Cortex of kidney (tissue), 1 donor: ENCODE measurements at places on chromosomes 6 and 20.

DNA sequence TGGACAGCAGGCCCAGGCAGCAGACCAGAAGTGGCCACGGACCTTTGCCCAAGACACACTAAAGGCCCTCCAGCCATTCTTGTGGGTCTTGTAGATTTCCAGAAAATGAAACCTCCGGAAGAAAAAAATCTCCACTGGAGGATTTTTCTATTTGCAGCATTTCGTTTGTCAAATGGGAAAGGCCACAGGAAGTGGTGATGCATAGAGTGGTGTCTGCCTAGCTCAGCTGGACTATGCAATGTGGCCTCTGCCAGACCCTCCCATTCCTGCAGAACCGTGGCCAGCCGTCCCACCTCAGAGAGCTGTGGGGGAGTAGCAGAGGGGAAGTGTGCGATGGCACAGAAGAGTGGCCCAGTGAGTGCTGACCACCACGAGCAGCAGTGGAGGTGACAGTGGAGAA is 24.0 kb upstream of the INSM1 start:
- DNase-seq, result no peak

GRCh38 chr6:37298958-37299357 is 41.0 kb upstream of the TMEM217 start:
- no peak for DNase-seq

GRCh38 chr20:51609251-51609650 is 66.7 kb upstream of the NFATC2 start:
- no peak for DNase-seq

DNA sequence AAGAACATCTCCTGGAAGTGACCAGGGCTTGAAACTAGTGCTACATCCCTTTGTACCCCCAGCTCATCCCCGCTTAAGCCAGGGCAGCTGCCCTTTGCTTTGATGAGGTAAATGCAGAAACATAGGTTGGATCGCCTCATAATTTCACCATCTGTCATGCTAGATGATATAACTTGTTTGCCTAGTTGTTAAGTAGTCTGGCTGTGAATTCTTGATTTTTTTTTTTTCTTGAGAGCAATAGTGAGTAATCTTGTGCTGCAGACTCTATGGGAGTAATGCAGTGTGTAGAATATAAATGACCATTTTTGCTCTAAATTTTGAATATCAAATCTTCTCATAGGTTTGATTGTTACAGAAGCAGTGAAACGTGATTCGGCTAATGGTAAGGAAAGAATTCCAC is 4.1 kb downstream of the TRDN start:
- DNase-seq, result no peak

GRCh38 chr6:42410861-42411260 is 40.9 kb downstream of the TRERF1 start:
- DNase-seq, result no peak

- DNase-seq, result no peak
Observed at GRCh38 chr6:99434702-99435530, 9.8 kb upstream of the PNISR start.

- no peak for DNase-seq
Observed at GRCh38 chr20:297925-298775, 780 bp downstream of the ZCCHC3 start.

GRCh38 chr20:10739566-10739965 is 65.8 kb upstream of the JAG1 start:
- DNase-seq, result no peak

DNA sequence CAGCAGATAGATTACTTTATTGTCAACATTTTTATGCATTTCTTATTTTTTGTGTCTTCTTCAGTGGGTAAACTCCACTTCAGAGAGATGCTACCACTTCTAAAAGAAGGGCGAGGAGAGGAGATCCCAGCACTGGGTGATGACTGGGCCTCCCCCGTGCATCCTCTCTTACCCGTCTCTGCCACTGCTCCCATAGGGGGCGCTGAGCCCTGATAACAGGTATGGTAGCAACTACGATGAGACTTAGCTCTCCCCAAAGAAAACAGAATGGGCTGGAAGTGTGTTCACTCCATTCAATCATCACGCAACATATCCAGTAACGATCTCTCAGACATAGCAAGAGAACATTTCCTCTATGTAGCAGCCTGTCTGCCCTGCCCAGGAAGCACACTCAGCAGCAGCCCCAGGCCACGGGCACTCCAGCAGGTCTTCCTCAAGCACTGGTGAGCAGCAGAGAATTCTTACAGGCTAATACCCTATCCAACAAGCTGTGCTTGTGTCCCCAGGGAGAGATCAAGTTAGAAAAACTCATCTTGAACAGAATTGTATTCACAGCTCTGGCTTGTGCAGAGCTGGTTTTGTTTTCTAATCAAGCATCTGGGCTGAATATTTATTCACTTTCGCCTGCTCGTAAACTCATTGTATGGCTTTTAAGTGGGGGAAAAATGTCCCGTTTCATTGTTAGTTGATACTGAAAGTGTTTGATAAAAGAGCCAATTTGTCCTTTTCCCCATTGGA is 533.1 kb upstream of the CDH4 start:
- DNase-seq, result no peak

- DNase-seq, result no peak
Observed at GRCh38 chr6:101585501-101585900, 192.0 kb downstream of the GRIK2 start.

DNA sequence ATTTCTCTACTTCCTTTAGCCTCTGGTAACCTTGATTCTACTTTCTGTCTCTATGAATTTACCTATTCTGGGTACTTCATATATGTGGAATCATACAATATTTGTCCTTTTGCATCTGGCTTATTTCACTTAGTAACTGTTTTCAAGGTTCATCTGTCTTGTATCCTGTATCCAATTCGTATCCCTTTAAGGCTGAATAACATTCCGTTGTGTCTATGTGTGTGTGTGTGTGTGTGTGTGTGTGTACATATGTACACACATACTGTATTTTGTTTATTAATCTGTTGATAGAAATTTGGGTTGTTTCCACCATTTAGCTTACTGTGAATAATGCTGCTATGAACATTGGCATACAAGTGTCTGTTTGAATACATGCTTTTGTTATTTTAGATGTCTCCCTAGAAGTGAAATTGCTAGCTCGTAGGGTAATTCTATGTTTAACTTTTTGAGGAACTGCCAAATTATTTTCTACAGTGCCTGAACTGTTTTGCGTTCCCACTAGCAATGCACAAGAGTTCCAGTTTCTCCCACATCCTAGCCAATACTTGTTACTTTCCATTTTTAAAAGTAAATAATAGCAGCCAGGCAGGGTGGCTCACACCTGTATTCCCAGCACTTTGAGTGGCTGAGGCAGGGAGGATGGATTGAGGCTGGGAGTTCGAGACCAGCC is 17.7 kb downstream of the SENP6 start:
- DNase-seq, result no peak

DNA sequence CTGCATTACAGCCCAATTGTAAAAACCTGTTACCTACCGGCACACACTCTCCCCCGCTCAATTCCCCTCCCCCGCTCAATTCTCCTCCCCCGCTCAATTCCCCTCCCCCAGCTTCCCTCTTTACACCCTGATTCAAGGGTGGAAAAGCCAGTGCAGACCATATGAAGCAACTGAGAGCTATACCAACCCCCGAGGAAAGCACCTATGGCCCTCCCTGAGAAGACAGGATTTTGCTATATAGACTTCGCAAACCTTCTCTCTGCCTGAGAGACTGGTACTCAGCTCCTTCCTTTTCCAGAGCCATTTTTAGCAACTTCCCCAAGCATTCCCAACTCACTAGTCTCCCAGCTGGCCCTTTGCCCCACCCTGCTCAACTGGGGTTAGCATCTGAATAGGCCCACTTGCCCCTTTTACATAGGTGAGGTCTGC is 7.6 kb downstream of the GNAS-AS1 start:
- DNase-seq, result no peak

DNA sequence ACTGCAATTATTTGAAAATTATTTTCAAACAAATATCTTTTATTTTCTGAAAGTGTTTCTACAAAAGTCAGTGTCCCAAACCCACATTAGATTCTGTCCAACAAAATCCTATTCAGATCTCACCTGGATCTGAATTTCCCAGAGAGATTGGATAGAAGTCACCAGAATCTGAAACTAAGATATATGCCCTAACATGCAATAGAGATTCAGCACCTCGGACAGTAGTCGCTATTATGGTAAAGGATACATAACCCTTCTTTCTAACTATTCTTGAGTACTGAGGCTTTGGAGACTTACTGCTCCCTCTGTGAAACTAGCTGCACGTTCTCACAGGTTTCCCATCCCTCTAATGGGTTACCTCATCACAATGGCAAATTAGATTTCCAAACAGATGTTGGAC is 151.4 kb downstream of the ID4 start:
- DNase-seq, result no peak

DNA sequence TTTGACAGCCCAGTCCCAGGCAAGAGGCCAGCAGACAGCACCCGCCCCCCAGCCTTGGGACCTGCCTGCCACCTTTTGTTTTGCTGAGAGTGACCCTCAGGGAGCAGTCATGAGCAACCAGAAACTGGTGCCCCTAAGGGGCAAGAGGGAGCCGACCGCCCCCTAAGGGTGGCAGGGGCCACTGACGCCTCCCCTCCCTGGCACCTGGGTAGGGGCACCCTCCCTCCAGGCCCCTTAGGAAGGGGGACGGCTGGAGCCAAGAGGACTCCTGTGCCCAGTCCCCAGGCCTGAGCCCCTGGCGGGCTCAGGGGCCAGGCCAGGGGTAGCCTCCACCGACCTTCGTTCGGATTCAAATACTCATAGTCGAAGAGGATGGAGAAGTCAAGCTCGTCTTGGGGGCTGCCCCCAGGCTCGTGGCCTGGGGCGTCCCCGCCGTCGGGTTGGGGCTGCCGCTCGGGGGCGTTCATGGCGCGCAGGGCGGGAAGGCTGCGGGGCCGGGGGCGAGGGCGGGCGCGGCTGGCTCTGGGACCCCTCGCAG is 417 bp downstream of the NFATC2 start:
- no peak for DNase-seq

DNA sequence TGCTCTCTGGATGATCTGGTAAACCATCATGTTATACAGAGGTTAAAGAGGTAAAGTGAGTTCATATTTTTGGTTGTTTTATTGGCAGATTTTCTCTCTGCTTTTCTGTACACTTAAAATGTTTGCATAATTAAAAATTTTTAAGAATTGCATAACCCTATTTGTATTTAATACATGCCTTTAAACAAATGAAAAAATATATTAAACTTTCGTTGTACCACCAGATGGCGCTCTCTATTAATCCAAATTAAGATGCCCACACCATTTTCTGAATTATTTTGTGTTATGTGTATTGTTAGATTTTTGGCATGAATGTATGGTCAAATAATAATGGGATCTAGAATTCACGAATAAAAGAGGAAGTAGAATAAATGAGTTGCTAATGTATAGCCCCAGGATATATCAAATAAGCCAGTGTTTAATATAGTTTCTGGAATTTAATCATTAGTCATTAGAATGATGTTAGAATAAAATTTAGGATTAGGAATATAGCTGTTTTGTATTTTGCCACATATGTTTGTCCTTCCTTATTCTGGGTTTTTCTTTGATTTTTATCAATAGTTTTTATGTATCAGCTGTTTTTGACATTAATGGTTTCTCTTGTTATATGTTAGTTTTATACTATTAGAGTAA is 38.9 kb downstream of the SMAP1 start:
- DNase-seq, result no peak

DNA sequence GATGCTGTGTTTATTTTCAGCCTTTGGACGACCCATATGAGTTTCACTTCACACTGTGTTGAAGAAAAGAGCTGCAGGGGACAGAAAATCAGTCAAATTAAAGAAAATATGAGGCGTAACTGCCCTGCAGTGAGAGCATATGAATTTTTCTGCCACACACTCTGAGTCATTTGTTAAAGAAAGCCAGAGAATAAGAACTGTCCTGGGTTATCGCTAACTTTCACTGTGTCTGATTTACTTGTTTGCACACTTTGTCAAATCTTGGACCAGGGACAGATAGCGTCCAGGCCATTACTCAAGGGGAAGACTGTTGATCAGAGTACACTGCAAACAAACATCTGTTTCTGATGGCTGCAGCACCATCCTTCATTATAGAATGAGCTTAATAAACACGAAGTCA is 126.8 kb upstream of the AGPAT4 start:
- no peak for DNase-seq

GRCh38 chr6:160462116-160462515 is 113.9 kb downstream of the SLC22A3 start:
- no peak for DNase-seq

DNA sequence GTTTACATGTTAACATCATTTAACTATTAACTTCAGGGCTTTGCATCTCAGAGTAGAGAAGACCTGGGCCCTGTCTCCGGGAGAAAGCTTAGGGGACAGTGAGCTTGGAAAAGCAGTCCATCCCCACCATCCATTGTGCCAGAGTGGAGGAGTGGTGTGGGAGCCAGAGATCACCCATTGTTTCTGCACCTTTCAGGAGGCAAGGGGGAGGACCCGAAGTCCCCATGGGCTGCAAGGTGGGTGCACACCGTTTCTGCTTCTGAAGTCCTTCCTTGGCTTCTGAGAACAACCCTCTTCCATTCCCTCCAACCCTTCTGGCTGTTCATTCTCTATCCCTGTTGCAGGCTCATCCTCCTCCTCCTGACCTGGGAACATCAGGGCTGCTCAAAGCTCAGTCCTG is 4.0 kb upstream of the PPP1R3G start:
- DNase-seq, result no peak

GRCh38 chr6:136317021-136317694 is 27.5 kb upstream of the BCLAF1 start:
- DNase-seq, result no peak

DNA sequence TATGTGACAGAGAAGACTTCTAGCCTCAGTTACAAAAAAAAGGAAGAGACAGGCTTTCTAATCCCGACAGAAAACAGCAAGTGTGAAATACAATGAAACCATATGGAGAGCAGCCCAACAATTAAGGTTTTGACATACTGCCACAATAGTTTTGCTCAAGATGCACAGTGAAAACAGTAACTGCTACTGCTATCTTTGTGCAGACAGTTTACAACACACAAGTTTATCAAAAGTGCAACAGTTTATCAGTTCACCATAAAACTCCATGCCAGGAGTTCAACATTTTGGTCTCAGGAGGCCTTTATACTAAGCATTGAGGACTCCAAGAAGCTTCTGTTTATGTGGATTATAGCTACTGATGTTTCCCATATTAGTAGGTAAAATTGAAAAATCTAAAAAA is 37.6 kb downstream of the GOPC start:
- no peak for DNase-seq

DNA sequence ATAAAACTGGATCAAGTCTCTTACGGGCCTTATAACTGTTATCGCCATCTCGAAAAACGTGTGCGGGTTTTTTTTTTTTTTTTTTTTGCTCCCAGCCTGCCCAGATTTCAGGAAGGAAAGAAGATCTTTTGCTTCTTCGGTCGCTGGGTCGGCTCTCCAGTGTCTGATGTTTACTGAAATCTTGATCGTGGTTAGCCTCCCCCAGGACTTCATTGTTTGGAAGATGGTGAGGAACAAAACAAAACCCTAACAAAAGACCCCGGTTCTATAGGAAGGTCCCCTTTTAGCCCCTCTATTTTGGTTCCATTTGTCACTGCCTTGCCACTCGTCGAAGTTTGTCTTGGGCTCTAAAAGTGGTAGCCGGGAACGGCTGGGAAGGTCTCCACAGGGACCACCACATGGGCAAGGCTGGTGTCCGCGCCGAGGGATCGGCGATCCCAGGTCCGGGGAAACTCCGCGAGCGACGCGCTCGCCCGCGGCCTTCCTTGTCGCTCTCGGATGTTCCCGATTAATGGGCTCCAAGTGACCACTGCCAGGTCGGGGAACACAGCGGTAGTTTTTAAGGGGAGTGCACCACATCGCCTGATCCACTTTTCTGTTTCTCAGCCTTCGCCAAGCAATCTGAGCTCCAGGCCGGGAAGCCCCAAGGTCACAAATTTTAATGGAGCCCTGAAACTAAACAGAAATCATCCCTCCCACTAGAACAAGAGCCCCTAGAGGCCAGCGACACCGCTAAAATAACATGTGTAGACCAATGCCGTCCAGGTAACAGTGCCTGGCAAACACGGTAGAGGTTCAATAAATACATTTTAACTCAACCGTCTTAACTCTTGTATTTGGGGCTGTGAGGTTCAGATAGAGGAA is 27.0 kb downstream of the TRIM27 start:
- no peak for DNase-seq
